Left hindlimb (tissue), 1 donor: ENCODE measurements at places on chromosomes 3 and 15.

- DNase-seq, result peak; percentile 31
These were observed 301.1 kb downstream of the DIPK2A start for GRCh38 chr3:144272680-144273079.

DNA sequence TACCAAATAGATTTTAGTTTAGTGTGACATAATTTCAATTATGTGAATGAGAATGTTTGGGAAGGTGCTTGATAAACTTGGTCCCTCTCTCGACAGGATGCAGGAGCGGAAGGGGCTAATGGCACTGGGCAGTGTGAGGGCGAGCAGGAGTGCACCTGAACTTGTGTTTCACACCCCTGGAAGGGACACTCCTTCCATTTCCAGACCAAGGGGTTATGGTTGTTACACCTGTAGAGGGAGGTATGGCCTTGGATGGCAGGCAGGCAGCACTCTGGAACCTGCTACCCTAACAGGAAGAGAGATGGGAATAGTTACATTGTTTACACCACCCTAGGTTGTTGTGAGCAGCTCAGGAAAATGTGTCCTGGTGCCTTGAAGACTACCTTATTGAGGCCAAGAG is 22.1 kb downstream of the SYNM start:
- no peak for DNase-seq

- DNase-seq, result no peak
These were observed 204.5 kb downstream of the AKAP13 start for GRCh38 chr15:85584872-85585271.

DNA sequence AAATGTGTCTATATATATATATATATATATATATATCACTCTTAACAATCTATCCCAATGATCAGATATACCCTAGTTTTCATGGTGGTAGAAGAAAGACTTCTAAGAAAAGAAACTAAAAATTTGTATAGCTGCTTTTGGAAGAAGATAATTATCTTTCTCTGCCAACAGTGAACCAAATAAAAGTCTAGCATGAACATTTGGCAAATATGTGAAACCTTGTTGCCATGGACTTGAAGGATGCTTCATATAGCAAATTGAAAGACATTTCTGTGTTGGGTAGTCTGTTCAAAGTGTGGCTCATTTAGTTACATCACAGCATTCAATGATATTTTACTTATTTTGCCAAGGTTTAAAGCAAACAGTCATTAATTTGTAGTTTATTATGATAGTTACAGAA is 219.9 kb upstream of the NECTIN3 start:
- DNase-seq, result no peak

DNA sequence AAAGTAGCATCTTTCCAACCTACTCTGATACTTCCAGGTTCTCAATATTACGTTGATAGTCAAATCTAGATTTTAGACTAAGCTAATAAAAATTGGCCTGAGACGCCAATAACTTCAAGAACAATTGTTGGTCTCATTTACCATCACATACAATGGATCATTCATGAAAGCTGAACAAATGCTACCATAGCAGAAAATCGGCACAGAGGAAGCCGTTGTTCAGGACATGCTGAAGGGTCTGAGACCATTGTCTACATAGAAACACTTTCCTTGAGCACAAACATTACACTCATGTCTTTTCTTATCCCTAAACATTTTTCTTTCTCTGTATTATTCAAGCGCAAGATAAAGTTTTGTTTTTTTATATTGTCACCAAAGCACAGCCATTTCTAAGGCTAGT is 37.2 kb upstream of the FHIT start:
- DNase-seq, result no peak
